Activated CD8-positive, alpha-beta T cell treated with anti-CD3 and anti-CD28 coated beads, Interleukin-2, amount 10 ng/mL, durations not matched to agents 7 days and 5 days (primary cell): ENCODE measurements at places on chromosomes 3 and 15. TPM values are rescaled to one million over a fixed set of nuclear protein-coding genes. Genes with fewer than 3 reads are reported as not detected.

FSIP1 gene
- 0.73 TPM for total RNA-seq

DNA sequence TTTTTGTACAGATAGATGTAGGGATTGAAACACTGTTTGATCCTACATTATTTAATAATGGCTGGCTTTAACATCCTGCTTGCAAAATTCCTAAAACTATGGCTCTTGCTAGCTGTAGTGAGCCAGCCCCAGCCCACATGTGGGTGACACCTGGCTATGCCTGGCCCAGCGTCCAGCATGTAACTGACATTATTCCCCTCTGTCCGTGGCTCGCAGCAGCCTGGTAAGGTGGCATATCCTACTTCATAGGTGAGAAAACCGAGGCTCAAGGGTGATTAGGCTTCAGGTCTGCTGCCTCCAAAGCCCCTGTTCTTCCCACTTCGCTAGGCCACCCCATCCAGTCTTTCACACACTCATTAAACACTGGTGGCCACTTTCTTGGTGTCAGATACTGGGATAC lies 1.6 kb downstream of the CALML4 start:
- H3K4me1 ChIP-seq: peaks cover 11% of the 10 kb centered on the region
- DNase-seq: no peak
- H3K27ac ChIP-seq: no peak overlapping the region
- no peaks in the 10 kb centered on the region for H3K27me3 ChIP-seq
- no peak overlapping the region for H3K4me3 ChIP-seq

- H3K27me3 ChIP-seq: no peaks in the 10 kb centered on the region
- H3K4me3 ChIP-seq: no peak overlapping the region
- H3K4me1 ChIP-seq: peaks cover 21% of the 10 kb centered on the region
- H3K27ac ChIP-seq: no peak overlapping the region
Observed at GRCh38 chr3:112096176-112096575, 10.0 kb downstream of the C3orf52 start.

GRCh38 chr3:43768381-43768973 lies 77.7 kb downstream of the ABHD5 start:
- peaks cover 11% of the 10 kb centered on the region for H3K27me3 ChIP-seq
- no peak overlapping the region for H3K27ac ChIP-seq
- no peak for DNase-seq

GRCh38 chr3:73215901-73216300 lies 154.4 kb downstream of the EBLN2 start:
- H3K4me3 ChIP-seq: no peak overlapping the region
- no peaks in the 10 kb centered on the region for H3K4me1 ChIP-seq
- DNase-seq: no peak
- peaks cover 2% of the 10 kb centered on the region for H3K27me3 ChIP-seq

DUT gene
- 350 TPM for total RNA-seq

- peaks cover 5% of the 10 kb centered on the region for H3K36me3 ChIP-seq
- no peak overlapping the region for H3K4me3 ChIP-seq
- H3K27me3 ChIP-seq: no peaks in the 10 kb centered on the region
- no peak overlapping the region for H3K27ac ChIP-seq
- no peak for DNase-seq
- peaks cover 4% of the 10 kb centered on the region for H3K4me1 ChIP-seq
Observed at GRCh38 chr3:47314056-47314764, 31.5 kb downstream of the KLHL18 start.

GRCh38 chr15:99135194-99135593 lies 30.3 kb downstream of the SYNM start:
- H3K27me3 ChIP-seq: no peaks in the 10 kb centered on the region

- no peaks in the 10 kb centered on the region for H3K36me3 ChIP-seq
- no peak overlapping the region for H3K4me3 ChIP-seq
- no peak overlapping the region for H3K27ac ChIP-seq
- H3K27me3 ChIP-seq: no peaks in the 10 kb centered on the region
Observed at GRCh38 chr3:147702509-147702908, 293.3 kb downstream of the ZIC1 start.
